OCI-M1 (cell line): ENCODE measurements at places on chromosomes 4 and X.

DNA sequence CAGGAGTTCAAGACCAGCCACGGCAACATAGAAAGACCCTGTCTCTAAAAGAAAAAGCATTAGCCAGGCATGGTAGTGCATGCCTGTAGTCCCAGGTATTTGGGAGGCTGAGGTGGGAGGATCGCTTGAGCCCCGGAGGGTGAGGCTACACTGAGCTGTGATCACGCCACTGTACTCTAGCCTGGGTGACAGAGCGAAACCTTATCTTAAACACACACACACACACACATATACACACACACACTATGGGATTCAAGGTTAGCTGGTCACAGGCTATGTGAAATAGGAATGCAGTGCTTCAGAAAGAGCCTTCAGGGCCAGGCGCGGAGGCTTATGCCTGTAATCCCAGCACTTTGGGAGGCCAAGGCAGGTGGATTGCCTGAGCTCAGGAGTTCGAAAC, 23.5 kb downstream of the NLGN3 start:
- DNase-seq, result no peak

DNA sequence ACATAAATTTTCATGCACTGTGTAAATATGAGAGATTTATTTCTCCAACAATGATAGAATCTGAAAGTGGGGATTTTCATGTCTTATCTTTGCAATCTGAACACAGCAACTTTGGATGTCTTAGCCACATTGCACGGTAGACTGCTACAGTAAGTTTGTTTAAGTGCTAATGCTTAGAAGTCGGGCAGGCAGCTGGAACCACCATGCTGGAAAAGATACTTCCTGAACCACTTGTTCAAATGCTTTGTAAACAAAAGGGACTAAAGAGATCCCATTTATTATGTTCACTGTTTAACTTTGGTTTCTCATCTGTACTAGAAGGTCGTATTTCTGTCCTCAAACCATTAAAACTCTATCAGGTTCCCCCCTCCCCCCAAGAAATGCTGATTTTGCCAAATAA, 555.9 kb upstream of the DIPK2B start:
- no peak for DNase-seq

- peak; percentile 9 for DNase-seq
These were observed 10.6 kb downstream of the SULT1B1 start for GRCh38 chr4:69749771-69750170.

DNA sequence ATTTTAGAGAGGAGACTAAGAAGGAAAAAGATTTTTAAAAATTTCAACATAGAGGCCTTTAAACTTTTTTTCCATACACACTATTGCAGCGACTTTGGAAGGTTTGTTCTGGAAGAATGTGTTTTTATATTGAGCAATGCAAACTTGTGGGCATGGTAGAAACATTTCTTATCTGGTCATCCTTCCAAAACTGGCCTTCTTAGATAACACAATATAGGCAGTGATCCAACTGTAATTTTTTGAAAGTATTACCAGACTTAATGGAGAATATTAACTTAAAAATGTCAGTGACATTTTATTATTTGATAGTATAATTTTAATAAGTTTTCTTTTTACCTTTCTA, 25.6 kb downstream of the FHDC1 start:
- DNase-seq, result peak; percentile 79

DNA sequence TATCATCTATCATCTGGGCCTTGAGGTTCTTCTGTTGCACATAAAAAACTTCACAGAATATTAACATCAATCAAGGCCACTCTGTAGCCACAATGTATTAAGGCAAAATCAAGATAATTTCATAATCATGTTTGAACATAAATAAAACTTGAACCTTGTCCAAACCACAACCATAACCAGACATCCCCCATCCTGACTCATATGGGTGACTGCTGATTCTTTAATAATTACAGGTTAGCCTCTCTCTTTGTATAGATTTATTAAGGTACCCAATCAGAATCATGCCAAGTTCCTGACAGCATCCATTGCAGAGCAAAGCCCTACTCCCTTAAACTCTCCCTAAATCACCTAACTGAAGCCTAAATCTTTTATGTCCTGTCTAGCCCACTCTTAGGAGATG, 16.7 kb upstream of the AREG start:
- peak; percentile 40 for DNase-seq

GRCh38 chrX:43357741-43358140, 298.4 kb upstream of the MAOA start:
- DNase-seq, result no peak
